ENCODE measurements at places on chromosomes 12 and 14. TPM values are rescaled to one million over a fixed set of nuclear protein-coding genes. Genes with fewer than 3 reads are reported as not detected.

- H3K36me3 ChIP-seq = no peaks in the 10 kb centered on the region
- H3K27me3 ChIP-seq = peaks cover 11% of the 10 kb centered on the region
- H3K27ac ChIP-seq = peak within 1 kb of the TSS; percentile 69
- no peak for DNase-seq
- peak within 1 kb of the TSS; percentile 66 for H3K4me3 ChIP-seq
Measured at GRCh38 chr12:24948757-24949722, at the start of gene BCAT1. Gene BCAT1 (minus strand): TSS chr12:24949101. CDS start chr12:24948932, 169 bp downstream.

DNA sequence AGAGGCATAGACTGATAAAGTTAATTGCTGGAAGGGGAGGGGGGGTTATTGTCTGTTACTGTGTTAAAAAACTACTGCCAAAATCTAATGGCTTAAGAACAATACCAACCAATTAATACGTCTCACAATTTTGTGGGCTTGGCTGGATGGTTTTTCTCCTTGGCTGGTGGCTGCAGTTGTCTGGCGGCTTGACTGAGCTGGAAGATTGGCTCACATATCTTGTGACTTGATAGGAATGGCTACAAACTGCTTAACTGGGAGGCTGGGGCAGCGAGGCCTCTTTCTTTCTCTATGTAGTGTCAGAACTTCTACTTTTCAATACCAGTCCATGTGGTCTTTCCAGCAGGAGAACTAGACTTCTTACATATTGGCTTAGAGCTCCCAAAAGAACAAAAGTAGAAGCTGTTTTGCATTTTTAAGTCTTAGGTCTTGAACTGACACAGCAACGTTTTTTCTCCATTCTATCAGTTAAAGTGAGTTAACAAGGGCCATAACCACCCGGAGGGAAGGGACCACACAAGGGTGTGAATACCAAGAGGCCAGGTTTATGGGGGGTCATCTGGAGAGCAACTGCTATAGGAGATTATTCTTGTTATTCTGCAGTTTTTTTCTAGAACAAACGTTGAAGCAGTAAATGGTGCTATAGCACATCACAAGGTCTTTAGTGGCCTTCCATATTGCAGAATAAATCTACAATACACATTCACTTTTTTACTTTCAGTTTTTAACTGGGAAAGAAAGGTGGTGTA is 46.9 kb downstream of the ZDHHC17 start:
- H3K27ac ChIP-seq = no peak overlapping the region
- no peaks in the 10 kb centered on the region for H3K27me3 ChIP-seq

GRCh38 chr12:131379738-131380137 is 331.2 kb upstream of the SFSWAP start:
- H3K27me3 ChIP-seq = no peaks in the 10 kb centered on the region
- no peaks in the 10 kb centered on the region for H3K4me1 ChIP-seq
- H3K27ac ChIP-seq = no peak overlapping the region
- H3K36me3 ChIP-seq = no peaks in the 10 kb centered on the region

DNA sequence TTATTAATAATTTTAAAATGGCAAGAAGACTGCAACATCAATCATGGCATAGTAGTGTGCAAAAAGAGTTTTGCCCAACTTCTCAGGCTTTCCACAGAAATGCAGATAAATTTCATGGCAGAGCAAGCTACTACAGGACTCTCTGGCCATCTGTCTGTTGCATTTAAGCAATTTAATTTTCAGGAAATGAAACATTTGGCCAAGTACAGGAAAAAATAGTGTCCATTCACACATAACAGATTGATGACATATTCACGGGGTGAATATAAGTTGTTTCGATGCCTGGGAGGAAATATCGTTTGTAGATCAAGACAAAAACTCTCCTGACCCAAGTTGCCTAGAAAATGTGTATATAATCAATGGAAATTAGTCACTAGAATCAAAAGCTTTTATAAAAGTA is 324.0 kb downstream of the PRKD1 start:
- no peaks in the 10 kb centered on the region for H3K27me3 ChIP-seq
- DNase-seq = no peak
- no peak overlapping the region for H3K27ac ChIP-seq
- no peak overlapping the region for H3K4me3 ChIP-seq
- no peaks in the 10 kb centered on the region for H3K36me3 ChIP-seq
- H3K4me1 ChIP-seq = no peaks in the 10 kb centered on the region

DNA sequence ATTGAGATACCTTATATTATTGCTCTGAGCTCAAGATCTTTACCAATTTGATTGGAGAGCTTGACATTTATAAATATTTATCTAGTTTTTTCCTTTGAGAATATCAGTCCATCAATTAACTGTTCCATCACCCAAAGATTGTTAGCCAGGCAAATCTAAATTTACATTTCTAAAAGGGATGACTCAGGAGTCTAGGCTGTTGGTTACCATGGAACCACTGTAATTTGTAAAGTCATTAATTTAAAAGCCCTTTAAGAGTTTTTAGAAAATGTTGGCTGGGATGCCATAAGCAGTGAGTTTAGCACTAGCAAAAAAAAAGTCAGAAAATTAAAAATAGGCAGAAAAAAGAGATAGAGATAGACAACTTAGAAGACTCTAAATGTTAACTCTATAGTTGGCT is 19.5 kb upstream of the SERPINA1 start:
- H3K27ac ChIP-seq = no peak overlapping the region
- H3K36me3 ChIP-seq = no peaks in the 10 kb centered on the region
- no peaks in the 10 kb centered on the region for H3K27me3 ChIP-seq
- no peak for DNase-seq
- H3K4me3 ChIP-seq = no peak overlapping the region

GRCh38 chr14:104532191-104532555 is 47.4 kb upstream of the C14orf180 start:
- DNase-seq = no peak
- no peak overlapping the region for H3K4me3 ChIP-seq
- no peaks in the 10 kb centered on the region for H3K36me3 ChIP-seq
- H3K27me3 ChIP-seq = no peaks in the 10 kb centered on the region
- H3K27ac ChIP-seq = no peak overlapping the region

DNA sequence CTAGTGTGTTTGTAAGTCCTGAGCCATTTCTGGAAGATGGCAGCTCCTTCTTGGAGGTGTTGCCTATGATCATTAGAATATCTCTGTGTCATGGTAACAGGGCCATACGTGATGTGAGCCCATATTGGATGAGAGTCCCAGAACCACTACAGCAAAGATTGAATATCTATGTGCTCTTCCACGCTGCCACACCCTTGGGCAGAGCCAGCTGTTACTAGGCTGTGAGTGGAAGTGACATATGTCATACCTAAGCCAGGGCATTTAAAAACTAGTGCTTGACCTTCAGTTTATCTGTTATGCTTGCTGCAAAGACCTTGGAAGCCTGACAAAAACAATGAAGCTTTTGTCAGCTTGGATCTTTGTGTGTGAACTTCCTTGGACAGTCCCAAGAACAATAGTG is 495.1 kb upstream of the CCDC196 start:
- no peak overlapping the region for H3K27ac ChIP-seq
- H3K4me3 ChIP-seq = no peak overlapping the region
- H3K27me3 ChIP-seq = no peaks in the 10 kb centered on the region
- peaks cover 11% of the 10 kb centered on the region for H3K4me1 ChIP-seq
- H3K36me3 ChIP-seq = no peaks in the 10 kb centered on the region
- no peak for DNase-seq

DNA sequence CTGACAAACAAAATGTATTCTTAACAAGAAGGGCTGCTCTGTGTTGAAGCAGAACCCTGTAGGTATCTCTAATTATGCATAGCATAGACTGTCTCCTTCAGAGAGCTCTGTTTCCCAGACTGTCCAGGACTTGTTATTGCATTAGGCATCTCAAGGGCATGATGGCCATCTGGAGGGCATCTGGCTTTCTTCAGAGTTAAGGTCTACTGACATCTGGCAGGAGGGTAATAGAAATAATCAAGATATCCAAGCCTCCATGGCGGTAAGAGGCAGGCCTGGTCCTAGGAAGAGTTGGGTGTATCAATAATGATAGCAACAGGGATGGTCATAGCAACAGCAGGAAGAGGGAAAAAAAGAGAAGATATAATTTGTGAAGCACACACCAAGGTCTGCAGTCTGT is 161.2 kb downstream of the TTC8 start:
- H3K4me3 ChIP-seq = no peak overlapping the region
- no peaks in the 10 kb centered on the region for H3K27me3 ChIP-seq
- H3K4me1 ChIP-seq = no peaks in the 10 kb centered on the region
- H3K27ac ChIP-seq = no peak overlapping the region
- no peak for DNase-seq

DNA sequence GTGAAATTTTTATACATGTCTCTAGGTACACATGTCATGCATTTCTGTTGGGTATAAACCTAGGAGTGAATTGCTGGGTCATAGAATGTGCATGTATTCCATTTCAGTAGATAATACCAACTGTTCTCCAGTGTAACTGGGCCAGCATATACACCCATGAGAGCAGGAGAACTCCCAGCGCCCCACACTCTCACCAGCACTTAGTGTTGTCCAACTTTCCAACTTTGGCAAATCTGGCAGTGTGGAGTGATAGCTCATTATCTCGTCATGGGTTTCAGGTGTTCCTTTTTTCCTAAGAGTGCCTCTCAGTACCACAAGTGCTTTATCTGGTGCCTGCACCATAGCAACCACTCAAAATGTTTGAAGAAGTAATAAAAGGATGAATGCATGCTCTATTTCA is 40.1 kb downstream of the NGB start:
- no peak overlapping the region for H3K27ac ChIP-seq
- no peak for DNase-seq
- H3K4me1 ChIP-seq = no peaks in the 10 kb centered on the region
- no peaks in the 10 kb centered on the region for H3K36me3 ChIP-seq
- H3K4me3 ChIP-seq = no peak overlapping the region

GRCh38 chr12:111186347-111186746 is 182.5 kb downstream of the PHETA1 start:
- H3K4me3 ChIP-seq = no peak overlapping the region
- no peak overlapping the region for H3K27ac ChIP-seq
- H3K4me1 ChIP-seq = no peaks in the 10 kb centered on the region
- DNase-seq = no peak
- H3K36me3 ChIP-seq = no peaks in the 10 kb centered on the region

- H3K4me3 ChIP-seq = no peak overlapping the region
- H3K27ac ChIP-seq = peak overlapping the region; percentile 2
- H3K27me3 ChIP-seq = no peaks in the 10 kb centered on the region
- H3K36me3 ChIP-seq = no peaks in the 10 kb centered on the region
- H3K4me1 ChIP-seq = peaks cover 51% of the 10 kb centered on the region
Measured at GRCh38 chr12:89663577-89664357, 44.9 kb downstream of the ATP2B1 start.

DNA sequence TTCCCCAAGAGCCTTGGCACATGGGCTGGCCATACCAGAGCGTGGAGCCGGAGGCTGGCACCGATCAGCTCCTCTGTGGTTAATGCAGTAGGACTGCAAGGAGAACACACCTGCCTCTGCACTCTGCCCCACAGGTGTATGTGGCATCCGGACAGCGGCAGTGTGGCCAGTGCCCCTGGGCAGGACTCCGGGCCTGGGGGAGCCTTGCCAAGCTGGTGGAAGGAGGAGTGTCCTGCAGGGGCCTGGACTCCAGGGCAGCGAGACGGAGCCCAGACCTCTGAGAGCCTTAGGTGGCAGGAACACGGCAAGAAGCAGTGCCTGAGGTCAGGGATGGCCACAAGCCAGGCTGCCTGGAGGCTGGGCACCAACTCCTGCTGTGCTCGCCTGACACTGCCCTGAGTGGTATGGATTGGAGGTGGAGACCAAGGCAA is 5.3 kb upstream of the BEGAIN start:
- peaks cover 4% of the 10 kb centered on the region for H3K27me3 ChIP-seq
- no peaks in the 10 kb centered on the region for H3K36me3 ChIP-seq
- H3K27ac ChIP-seq = no peak overlapping the region
- no peaks in the 10 kb centered on the region for H3K4me1 ChIP-seq
- DNase-seq = no peak

- peaks cover 5% of the 10 kb centered on the region for H3K36me3 ChIP-seq
- DNase-seq = peak; percentile 31
- no peak overlapping the region for H3K27ac ChIP-seq
- no peak overlapping the region for H3K4me3 ChIP-seq
- no peaks in the 10 kb centered on the region for H3K27me3 ChIP-seq
- H3K4me1 ChIP-seq = no peaks in the 10 kb centered on the region
Measured at GRCh38 chr14:69242311-69243224, 17.4 kb upstream of the GALNT16 start.

GRCh38 chr14:96783915-96784224 is 13.3 kb upstream of the VRK1 start:
- no peak overlapping the region for H3K27ac ChIP-seq
- H3K4me1 ChIP-seq = no peaks in the 10 kb centered on the region
- no peak for DNase-seq
- no peak overlapping the region for H3K4me3 ChIP-seq

GRCh38 chr14:104048758-104049507 is 36.6 kb upstream of the ASPG start:
- H3K27ac ChIP-seq = no peak overlapping the region
- no peaks in the 10 kb centered on the region for H3K36me3 ChIP-seq
- no peaks in the 10 kb centered on the region for H3K27me3 ChIP-seq

DNA sequence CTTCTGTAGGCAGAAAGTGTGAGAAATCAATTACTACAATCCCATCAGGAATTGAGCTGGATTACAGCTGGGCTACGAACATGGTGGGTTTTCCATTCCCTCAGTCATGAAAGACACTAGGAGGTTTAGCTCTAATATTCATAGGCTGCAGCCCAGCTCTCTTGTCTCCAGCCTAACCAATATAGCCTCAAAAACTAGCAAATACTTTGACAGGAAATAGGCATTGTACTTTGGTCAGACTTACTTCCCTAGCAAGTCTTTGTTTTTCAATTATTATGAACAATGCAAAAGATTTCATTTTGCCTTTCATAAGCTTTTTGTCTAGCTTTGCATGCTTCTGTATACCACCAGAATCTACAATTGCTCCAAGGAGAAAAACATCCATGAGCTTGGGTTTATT is 296.2 kb downstream of the GPHN start:
- H3K4me1 ChIP-seq = no peaks in the 10 kb centered on the region
- H3K27me3 ChIP-seq = no peaks in the 10 kb centered on the region
- no peak overlapping the region for H3K27ac ChIP-seq
- no peaks in the 10 kb centered on the region for H3K36me3 ChIP-seq
- DNase-seq = no peak
- no peak overlapping the region for H3K4me3 ChIP-seq

- H3K4me3 ChIP-seq = no peak overlapping the region
- peak overlapping the region; percentile 75 for H3K27ac ChIP-seq
Measured at GRCh38 chr12:119989361-119989730, 310 bp downstream of the BICDL1 start.

GRCh38 chr12:127381681-127382080 is 885.3 kb upstream of the TMEM132C start:
- DNase-seq = no peak
- H3K36me3 ChIP-seq = no peaks in the 10 kb centered on the region
- H3K27me3 ChIP-seq = no peaks in the 10 kb centered on the region
- no peak overlapping the region for H3K27ac ChIP-seq
- no peak overlapping the region for H3K4me3 ChIP-seq

Gene ALDH1L2
- 0.69 TPM for total RNA-seq

Gene ISCA2
- total RNA-seq = 28.6 TPM

Gene ARF3
- total RNA-seq = 91.5 TPM

Gene LRCOL1
- not detected for total RNA-seq

Gene EXOC3L4
- total RNA-seq = not detected

Gene ADAMTS20
- not detected for total RNA-seq

Gene CLEC1B
- not detected for total RNA-seq

Gene HDAC7
- total RNA-seq = 207 TPM

Gene CCDC197
- not detected for total RNA-seq

Gene SLCO1B1
- total RNA-seq = not detected

Gene KLHL33
- total RNA-seq = 0.09 TPM

Gene LHX5
- total RNA-seq = not detected
